ENCODE measurements at places on chromosomes 16 and 17.

DNA sequence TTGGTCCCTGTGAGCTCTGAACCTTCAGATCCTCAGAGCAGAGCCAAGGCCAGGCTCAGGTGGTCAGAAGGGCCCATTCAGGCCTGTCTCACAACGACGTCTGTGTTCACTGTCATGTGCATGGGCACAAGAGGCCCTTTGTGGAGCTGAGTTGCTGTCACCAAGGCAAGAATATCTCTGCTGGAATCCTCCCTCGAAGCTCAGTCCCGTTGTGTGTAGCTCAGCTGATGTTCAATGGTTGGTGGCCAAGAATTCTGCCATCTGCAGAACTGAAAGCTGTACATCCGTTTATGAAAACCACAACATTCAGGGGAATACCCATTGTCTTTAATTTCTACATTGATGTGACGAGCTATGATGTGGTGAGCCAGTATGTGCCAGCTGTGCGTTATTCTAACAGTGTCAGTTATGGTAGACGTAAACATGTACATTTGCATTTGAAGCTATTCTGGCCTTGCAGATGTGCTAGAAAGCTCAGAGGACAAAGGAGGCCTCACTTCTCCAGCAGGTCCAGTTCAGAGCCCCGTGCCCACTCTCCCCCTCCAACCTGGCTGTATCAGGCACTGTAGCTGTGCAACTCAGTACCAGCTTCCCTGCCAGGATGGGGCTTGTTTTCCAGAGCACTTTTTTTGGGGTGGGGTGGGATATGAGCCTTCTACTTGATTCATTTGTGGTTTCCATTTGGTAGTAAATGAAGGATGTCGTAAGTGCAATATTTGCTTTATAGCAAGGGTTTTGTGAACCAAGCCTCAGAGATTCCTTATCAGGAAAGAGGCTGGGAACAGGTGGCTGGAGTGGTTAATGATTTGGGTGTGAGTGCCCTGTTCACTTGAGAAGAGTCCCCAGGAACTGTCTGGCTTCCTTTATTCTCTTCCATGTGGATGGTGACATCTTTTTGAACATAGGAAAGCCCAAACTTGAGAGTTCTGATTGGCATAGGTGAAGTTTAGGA is 56.1 kb downstream of the B9D1 start:
- peak; percentile 27 for DNase-seq

DNA sequence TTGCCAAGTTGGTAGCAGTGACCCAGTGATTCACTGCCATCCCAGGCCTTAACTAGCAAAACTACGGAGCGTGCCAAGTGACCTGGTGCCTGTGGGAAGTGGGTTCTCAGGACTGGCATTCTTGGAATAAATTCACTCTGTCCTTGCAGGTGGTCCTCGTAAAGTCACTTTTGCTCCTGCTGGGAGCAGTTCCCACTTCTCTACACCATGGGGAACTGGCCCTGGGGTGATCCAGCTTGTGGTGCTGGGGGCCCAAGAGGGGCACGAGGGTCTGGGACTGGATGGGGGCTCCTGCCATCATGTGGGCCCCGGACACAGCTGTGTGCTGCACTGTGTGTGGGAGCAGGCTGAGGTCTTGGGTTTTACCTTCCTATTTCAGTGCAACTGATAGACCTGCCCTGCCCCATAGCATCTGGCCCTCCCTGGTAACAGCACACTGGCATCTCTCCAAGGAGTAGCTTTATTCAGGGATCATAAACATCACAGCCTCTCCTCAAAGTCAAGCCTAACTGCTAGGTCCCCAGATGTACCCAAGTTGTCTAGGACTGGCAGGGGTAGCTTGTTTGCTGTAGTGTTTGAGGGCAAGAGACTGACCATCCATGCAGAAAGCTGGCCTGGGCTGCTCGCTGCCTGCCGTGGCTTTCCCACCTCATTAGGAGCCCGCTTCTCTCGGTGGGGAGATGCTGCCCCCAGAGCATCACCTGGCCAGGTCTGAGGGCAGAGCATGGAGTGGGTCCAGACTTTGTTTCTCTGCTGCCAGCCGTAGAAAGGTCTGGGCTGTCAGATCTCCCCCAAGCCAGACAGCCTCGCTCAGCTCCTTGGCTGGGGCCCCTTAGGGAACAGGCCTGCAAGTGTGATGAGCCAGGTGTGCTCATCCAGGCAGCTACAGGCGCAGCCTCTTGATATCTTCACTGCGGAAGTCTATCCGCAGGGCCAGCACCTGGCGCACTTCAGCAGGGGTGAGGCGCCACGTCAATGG is 26.0 kb downstream of the FCSK start:
- DNase-seq, result no peak

DNA sequence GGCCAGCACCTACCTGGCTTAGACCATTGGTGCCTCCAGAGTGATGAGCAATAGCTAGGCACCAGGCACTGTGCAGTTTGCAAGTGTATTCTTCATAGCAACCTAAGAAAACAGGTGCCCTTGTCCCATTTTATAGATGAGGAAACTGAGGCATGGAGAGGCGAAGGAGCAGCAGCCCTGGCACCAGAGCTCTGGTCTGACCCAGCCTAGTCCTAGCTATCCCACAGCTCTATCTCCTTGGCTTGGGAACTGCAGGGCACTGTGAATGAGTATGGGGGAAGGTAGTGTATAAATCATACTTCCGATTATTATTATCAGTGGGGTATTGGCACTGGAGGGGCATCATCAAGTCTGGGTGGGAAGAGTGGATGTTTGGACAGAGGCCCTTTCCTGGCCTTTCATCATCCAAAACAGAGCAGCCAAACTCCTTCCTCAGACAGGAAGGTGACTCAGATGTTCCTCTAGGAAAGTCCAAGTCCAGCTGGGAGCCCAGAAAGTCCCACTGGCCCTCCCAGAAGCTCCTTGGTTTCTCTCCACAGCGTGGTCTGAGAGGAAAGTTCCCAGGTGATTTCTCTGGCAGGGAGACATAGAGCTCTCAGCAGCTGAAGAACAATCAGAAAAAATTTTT is 32.0 kb upstream of the PLLP start:
- DNase-seq, result no peak

DNA sequence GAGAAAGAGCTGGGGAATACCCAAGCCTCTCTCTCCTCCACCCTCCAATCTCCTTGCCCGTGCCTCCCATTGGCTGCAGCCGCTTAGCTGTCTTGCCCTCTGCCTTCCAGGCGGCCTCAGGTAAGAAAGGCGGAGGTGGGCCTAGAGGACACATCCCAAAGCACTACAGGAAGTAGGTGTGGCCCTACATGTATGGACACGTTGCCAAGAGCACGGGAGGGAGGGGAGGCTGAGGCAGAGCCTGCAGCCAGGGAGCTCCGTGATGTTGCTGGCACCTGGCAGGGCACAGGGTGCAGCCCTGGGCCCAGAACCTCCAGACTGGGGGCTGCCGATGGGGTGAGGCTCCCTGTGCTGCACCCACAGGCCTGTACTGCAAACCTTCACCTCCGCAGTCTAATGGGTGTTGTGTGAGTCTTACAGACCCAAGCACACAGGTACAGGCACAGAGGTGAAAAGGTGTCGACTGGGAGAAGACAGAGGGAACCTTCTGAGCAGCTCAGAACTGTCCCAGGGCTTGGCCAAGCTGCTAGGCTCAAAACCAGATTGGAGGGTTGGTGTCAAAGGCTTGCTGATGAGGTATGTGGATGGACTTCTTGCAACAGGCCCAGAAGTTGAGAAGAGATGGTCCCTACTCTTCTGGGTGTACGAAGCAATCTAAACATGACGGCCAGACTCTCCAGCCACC is 23.5 kb upstream of the FOXK2 start:
- DNase-seq, result peak; percentile 22

GRCh38 chr16:81492311-81492761 is 47.7 kb downstream of the CMIP start:
- DNase-seq, result no peak

DNA sequence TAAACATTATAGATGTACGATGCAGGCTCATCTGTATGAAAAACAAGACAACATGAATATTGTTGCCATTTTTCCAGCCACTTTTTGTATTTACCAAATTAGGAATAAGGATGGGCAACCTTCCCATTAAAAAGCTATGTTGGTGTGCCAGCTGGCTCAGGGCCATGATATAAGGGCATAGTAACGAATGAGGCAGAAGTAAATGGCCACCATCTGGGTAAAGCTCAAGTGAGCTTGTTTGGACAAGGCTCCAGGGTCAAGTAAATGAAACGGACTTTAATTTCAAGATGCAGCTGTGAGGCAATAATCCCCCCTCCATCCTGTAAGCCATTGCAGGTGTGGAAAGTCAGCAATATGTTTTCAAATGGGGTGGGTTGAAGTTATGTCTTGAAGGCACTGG is 930.9 kb upstream of the CDH8 start:
- DNase-seq, result no peak

DNA sequence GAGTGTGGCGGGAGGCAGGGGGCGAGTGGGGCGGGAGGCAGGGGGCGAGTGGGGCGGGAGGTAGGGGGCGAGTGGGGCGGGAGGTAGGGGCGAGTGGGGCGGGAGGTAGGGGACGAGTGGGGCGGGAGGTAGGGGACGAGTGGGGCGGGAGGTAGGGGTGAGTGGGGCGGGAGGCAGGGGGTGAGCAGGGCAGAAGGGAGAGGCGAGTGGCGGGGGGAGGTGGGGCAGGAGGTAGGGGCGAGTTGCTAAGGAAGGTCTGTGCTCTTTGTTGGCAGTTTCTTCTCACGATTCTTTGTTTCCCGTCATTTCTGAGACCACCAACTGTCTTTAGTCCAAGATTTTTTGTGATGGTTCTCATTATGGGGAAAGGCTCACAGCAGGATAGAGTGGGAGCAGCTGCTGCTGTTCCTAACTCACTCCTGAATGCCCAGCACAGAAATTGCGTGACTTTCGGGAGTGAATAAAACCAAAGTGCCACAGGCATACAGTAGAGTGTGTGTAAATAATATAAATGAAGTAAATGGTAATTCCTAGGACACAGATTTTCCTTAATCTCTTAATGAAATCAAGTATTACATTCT is 44.7 kb downstream of the COG7 start:
- no peak for DNase-seq

GRCh38 chr16:13866073-13866472 is 53.9 kb upstream of the ERCC4 start:
- DNase-seq, result peak; percentile 79

DNA sequence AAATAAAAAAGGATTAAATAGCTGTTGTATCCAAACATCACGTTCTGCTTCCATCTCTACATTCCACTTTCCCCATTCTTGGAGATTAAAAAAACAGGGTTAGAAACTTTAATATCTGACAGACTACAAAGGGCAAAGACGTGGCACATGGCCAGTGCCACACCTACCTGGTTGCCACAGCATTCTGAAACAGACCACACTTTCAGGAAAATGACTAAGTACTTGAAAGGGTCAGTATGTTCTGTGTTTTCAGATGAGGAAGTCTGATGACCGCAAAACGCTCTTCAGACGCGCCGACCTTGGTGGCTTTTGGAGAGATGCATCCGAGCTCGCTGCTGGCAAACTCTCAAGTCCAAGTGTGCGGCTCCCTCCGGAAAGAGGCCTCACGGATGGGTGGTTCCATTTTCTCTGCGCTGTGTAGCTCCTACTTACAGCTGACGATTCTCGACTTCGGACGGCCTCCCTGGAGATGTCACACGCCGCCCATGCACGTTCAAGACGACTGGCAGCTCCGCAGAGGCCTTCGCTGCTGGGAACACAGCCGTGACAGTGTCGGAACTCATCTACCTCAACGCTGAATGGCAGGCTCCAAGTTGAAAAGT is 15.5 kb downstream of the MAP1LC3B start:
- DNase-seq, result peak; percentile 43

DNA sequence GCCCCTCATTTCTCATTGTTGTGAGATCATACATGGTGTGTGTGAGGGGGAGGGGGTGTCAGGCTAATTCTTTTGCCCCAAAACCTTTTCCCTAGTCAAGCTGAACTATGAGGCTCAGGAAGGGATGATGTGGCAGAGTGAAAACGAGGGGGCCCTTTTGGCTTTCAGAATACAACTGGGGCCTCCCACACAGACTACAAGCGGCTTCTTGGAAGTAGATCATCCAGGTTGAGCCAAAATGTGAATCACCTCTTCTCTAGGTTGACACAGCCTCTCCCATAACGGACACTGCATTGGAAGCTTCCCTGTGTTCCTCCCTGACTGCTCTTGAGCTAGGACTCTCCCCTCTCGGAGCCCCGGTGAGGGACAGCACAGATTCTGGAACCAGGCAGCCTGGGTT is 2.3 kb upstream of the ALKBH5 start:
- no peak for DNase-seq

GRCh38 chr17:16887523-16888095 is 84.3 kb downstream of the TNFRSF13B start:
- DNase-seq, result no peak

Data from trophoblast cell (in vitro differentiated cells and primary cell).